ENCODE measurements at places on chromosomes 3 and 15.

DNA sequence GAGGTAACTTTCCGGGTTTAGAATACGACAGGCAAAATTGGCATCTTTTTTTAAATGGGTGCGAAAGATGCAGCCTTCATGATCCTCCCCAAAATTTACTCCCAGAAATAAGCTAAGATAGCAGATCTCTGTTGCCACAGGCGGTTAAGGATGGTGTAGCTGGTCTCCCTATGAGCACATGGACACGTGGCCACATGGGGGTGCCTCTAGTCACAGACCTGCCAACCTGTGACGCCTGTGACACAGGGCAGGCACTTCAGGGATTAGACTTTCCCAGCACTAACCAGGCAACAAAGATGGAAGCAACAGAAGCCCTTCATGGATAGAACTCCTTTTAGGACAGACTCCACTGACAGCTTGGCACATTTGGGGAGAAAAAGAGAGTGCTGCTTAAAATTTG lies 320.3 kb downstream of the THSD4 start:
- no peak for DNase-seq

GRCh38 chr3:105629718-105630117 lies 239.1 kb downstream of the CBLB start:
- no peak for DNase-seq

DNA sequence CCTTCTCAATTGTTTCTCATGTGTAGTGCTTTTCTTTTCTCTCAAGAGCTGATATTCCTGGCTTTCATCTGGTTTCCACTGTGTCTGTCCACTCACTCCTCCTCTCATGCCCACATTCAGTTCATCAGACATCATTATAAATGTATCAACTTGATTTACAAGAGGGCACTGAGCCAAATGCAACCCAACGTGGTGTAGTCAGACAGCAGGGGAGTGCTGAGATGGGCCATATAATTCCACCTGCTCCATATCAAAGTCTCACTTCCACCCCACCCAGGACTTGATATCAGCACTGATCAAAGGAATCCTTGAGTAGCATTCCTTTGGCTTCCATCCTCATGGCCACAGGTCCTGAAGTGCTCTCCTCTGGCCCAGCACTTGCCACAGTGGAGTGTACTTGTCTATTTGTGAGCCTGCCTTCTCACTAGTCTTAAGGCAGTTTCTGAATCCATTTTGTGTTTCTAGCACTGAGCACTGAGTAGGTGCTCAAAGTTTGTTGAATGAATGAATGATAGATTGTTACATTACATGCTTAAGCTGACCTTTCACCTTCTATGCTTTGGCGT lies 252.8 kb downstream of the CLSTN2 start:
- no peak for DNase-seq

- DNase-seq, result no peak
Measured at GRCh38 chr3:108835101-108835500, 12.5 kb downstream of the TRAT1 start.

DNA sequence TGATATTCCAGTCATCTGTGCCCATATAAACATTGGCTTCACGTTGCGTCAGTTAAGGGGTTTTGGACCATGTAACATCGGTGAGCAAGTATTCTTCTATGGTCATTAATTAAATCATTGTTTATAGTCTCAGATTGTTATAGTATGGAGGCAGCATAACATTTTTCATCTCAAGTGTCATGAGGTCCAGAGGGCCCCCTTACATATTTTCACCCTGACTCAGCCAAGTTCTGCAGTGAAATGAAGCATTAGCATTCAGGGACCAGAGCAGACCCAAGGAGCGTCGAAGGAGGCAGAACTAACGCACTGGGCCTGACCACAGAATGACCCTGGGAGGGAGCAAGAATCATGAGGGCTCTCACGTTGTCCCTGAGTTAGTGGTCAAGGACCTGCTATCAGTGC lies 171.5 kb downstream of the LRTM1 start:
- no peak for DNase-seq

All from stimulated activated CD8-positive, alpha-beta memory T cell treated with anti-CD3 and anti-CD28 coated beads, Interleukin-7, amount 100 ng/mL, for 4 hours (primary cell).